NCI-H2029 (cell line): ENCODE measurements at places on chromosomes 3 and 15.

DNA sequence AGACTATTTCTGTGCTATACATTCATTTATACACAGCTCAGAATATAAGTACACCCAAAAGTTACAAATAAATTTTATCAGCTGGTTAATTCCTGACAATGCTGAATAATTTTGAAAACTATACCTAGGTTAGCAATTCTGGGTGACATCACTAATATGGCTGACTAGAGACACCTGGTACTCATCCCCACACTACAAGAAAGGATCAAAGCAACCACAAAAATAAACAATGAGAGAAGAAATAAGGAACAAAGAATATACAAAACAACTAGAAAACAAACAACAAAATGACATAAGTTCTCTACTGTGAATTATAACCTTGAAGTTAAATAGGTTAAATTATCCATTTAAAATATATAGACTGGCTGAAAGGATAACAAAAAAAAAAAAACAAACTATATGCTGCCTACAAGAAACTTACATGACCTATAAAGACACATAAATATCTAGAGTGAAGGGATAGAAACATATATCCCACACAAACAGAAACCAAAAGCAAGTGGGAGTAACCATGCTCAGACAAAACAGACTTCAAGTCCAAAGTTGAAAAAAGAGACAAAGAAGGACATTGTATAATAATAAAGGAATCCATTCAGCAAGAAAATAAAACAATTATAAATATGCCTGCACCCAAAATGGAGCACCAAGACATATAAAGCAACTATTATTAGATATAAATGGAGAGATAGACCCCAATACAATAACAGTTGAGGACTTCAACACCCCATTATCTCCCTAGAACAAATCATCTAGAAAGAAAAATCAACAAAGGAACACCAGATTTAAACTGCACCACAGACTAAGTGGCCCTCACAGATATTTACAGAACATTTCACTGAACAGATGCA lies 57.8 kb downstream of the IMPG2 start:
- no peak for DNase-seq

- no peak for DNase-seq
Measured at GRCh38 chr15:70569714-70570231, 193.6 kb downstream of the UACA start.

- DNase-seq = no peak
Measured at GRCh38 chr15:74306781-74307217, 60.6 kb downstream of the CYP11A1 start.

DNA sequence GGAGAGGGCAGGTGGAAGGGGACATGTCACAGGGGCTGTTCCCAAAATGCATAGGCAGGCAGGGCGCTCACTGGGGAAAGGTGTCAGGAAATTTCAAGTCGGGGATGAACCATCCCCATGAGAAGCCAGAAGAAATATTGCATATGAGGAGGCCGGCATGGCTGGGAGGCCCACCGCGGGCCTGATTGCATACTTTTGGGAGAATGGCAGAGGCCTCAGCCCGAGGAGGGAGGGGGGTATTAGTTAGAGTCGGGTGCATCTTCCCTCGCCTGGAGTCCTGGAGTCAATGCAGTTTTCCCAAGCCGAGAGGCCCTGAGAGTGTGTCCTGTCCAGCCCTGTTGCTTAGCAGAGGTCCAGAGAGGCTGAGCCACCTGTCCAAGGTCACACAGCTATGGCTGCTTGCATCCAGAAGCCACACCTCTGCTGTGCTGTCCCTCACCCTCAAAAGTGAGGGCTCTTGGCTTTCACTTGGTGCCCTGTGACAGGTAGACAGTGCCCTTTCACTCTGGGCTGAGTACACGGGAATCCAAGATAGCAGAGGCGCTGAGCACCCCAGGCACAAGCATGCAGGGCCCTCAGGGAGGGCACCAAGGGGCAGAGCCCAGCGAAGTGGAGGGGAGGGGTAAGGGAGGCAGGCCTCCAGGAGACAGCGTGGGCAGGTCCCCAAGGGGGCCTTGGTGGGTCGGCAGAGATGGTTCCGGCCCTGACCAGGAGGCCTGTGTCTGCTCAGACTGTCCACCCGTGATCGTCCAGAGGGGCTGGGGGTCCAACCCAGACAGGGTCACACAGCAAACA lies 48.5 kb downstream of the GRIP2 start:
- DNase-seq = no peak

GRCh38 chr3:133289322-133289721 lies 110.5 kb upstream of the BFSP2 start:
- no peak for DNase-seq

GRCh38 chr15:66573719-66574595 lies 8.2 kb upstream of the LCTL start:
- DNase-seq = no peak

DNA sequence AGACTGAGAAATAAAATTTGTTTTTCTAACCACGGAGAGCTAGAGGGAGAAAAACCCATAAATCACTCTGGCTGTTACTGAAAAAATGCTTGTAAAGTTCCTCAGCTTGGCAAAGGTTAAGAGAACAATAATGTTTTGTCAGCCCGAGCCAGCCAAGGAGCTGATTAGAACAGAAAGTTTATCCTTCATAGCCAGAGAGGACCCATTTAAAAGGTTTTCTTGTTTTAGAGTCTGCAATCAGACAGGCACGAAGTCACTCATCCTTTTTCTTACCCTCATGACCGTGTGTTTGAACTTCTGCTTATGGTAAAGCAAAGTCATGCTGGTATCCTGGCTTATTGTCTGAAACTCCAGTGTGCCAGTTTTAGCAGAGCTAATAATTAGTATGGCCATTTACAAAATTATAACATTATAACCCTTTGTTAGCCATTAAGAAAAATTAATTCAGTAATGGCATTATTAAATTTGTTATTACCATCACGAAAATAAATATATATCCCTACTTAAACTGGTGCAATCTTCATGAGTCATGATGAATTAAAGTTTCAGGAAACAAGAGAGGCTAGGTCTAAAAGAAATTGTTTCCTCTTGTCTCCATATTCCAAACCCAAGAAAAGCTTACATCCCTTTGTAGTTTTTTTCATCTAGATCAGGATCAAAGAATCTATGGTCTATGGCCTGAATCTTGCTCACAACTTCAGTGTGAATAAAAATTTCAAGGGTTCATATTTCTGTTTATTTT lies 13.5 kb upstream of the STXBP5L start:
- no peak for DNase-seq

DNA sequence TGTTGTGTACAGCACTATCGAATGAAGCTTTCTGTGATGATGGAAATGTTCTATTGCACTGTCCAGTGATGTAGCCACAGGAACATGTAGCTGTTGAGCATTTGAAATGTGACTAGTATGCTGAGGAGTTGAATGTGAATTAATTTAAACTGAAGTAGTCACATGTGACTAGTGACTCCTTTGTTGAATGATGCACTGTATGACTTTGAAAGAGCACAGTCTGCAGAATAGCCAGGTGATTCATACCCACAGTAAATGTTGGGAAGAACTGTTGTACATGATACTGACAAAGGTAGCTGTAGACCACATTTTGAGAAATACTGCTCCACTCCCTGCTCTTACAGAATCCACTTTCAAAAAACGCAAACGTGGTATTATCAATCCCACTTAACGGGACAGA lies 34.0 kb upstream of the ACTL6A start:
- DNase-seq = no peak

- DNase-seq = no peak
Measured at GRCh38 chr15:87850916-87851315, 405.6 kb downstream of the NTRK3 start.

GRCh38 chr15:67433495-67434099 lies 87.3 kb upstream of the C15orf61 start:
- DNase-seq = no peak
